AG04450 (cell line): ENCODE measurements at places on chromosomes 7 and 10.

DNA sequence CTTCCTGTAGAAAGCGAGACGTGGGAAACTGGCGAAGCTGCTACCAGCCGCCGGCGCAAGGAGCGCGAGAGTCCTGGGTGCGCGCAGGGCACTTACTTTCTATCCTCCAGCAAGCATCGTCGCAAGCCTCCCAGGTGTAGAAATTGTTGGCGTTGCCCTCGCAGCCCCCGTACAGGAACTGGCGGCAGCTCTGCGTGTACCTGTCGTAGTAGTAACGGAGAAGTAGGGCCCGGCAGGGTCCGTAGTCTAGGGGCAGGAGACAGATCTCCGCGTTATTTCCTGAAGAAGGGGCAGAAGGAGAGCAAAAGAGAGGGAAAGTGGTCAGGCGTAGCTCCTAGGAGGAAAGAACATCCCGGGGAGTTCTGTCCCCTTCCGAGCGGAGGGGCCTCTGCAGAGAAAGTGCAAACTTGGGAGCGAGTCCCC lies 501 bp downstream of the TFPI2 start:
- DNase-seq = no peak

DNA sequence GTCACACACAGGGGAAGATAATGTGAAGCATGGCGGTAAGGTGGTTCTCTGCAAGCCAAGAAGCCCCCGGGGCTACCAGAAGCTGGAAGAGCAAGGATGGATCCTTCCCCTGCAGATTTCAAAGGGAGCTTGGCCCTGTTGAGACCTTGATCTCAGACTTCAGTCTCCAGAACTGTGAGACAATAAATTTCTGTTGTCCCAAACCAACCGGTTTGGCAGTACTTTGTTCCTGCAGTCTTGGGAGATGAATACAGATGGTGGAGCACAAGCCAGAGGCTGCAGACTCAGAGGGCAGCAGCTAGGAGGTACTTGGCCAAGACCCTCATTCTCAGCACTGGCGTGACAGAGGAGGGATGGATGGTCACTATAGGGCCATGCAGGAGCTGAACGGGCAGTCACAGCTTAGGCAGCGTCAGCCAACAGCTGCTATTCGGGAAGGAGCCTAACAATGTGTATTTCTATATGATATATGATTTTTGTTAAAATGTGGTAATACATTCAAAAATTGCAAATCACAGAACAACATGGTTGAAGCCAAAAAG lies 387.3 kb downstream of the TNS3 start:
- DNase-seq = no peak

DNA sequence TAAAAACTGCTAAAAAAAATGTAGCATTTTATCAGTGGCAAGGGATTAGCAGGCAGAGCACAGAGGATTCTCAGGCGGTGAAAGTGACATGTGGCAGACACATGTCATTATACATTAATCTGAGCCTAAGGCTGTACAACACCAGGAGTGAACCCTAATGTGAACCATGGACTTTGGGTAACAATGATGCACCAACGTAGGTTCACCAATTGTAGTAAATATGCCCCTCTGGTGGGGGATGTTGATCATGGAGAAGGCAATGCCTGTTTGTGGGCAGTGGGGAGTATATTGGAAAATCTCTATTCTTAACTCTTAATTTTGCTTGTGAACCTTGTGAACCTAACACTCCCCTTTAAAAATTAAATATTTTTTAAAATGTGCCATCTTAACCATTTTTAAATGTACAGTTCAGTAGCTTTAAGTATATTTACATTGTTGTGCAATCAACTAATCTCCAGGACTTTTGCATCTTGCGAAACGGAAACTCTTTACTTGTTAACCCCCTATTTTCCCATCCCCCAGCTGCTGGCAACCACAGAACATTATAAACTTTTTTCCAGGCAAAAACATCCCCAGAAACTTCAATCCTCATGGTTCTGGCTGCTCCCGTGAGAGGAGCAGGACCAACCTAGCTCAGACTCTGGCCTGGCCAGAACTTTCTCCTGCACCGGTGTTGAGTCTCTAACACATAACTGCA lies 29.9 kb downstream of the LRRC20 start:
- DNase-seq = no peak

DNA sequence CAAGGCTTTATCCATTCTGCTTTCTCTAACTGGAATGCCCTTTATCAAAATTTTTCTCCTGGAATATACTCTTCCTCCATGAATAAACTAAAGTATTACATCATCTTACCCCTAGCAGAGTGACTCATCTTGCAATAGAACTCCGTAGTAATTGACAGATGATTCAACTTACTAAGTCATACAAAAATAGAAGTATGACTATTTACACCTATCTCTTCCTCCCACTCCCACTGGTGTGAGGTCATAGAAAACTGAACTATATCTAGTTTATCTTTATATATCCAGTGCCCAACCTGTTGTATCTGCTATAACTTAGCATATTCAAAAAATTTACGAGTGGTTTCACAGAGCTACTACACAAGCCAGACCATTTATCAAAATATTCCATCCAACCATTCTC lies 26.1 kb downstream of the ABCB1 start:
- DNase-seq = peak; percentile 32

GRCh38 chr7:13017333-13017857 lies 330.0 kb downstream of the ARL4A start:
- DNase-seq = peak; percentile 44

DNA sequence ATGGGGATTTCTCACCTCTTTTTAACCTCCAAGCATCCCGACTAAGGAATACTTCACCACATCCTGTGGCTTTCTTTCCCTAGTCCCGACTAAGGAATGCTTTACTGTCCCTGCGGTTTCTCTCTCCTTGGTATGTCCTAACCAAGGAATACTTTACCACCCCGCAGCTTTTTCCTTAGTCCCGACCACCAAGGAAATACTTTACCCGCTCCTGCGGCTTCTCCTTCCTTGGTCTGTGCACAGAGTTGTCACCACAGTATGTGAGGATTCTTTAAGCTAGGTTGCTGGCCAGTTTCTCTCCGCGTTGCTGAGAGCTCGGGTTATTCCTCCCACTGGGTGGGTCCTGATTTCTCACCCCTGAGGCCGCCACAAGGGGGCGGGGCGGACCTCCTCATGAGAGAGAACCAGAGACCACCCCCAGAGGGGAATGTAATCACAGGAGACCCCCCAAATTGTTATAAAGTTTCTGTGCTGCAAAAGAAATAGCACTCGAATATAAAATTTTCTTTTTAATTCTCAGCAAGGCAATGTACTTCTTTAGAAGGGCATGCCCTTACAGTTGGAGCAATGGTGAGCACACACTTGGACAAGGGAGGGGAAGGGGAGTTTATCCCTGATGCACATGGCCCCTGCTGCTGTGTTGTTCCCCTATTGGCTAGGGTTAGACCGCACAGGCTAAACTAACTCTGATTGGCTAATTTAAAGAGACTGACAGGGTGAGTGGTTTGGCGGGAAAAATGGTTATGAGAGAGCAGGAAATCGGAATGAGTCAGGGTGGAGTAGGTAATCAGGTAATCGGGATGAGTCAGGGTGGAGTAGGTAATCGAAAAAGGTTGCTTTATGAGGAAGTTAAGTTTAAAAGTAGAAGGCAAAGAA lies 12.8 kb downstream of the SUGCT start:
- DNase-seq = no peak

DNA sequence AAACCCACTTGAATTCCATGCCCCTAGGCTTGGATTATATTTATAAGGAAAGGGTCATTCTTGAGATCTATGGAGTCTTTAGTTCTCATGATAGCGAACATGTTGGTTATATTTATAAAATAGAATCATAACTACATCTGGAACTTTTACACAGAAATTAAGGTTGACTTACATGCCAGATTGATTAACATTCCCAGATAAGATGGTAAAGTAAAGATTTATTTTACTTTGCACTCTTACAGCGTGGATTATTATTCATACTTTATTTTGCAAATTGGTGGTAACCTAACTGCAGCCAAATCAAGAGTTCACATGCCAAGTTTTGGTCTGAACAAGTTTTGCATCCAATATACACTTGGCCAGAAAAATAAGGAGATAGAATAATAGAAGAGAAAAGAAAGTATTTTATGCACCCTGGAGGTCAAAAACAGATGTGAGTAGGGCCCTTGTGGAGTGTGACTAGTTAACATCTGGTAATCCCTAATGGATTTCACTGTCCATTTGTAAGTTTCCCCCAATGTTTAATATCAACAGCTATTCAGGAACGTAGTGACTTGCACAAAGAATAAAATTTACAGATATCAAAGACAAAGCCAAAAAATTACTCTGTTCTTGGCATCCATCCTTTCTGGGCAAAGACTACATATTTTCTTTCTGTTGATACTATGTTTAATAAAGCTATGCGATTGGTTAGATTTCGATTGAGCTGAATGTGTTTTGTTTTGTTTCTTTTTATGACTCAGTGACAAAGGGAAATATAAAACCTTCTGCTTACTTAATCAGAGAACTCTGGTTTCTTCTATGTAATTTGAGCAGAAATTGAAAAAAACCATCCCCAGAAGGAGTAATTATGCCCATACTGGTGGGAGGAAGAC lies 10.1 kb upstream of the TMEM26 start:
- peak; percentile 64 for DNase-seq

- DNase-seq = no peak
Measured at GRCh38 chr10:118850418-118851061, 95.8 kb upstream of the CACUL1 start.

DNA sequence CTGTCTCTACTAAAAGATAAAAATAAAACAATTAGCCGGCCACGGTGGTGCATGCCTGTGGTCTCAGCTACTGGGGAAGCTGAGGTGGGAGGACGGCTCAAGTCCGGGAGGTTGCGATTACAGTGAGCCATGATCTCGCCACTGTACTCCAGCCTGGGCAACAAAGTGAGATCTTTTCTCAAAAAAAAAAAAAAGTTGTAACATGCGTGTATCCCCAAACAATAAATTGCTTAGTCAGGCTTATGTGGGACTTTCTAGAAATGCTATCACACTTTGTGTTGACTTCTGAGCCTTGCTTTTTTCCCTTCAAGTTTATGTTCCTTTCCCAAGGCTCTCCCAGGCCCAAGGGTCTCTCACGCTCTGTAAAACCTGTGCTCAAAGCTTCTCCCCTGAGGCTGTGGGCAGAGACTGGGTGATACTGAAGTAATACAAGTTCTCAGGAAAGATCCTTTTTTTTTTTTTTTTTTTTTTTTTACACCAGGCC lies 88.0 kb upstream of the TNS3 start:
- no peak for DNase-seq

DNA sequence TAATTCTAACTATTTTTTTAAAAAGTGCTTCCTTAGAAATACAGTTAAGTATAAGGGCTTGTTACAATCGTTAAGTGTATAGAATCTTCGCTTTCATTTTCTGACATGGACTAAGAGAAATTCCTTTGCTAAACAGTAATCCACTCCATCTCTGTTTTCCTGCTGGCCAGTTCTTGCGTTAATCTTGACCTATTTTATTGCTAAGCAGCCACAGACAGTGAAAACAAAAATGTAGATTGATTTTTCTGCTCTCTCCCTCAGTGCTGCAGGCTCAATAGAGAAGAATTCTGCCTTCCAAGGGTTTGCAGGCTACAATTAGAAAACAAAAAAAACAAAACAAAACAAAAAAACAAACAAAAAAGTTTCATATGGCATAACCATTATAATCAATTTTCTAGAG lies 310.4 kb upstream of the ADARB2 start:
- no peak for DNase-seq

- no peak for DNase-seq
Measured at GRCh38 chr7:152103066-152103465, 77.6 kb downstream of the GALNT11 start.

- no peak for DNase-seq
Measured at GRCh38 chr7:81002421-81002820, 83.6 kb upstream of the SEMA3C start.

DNA sequence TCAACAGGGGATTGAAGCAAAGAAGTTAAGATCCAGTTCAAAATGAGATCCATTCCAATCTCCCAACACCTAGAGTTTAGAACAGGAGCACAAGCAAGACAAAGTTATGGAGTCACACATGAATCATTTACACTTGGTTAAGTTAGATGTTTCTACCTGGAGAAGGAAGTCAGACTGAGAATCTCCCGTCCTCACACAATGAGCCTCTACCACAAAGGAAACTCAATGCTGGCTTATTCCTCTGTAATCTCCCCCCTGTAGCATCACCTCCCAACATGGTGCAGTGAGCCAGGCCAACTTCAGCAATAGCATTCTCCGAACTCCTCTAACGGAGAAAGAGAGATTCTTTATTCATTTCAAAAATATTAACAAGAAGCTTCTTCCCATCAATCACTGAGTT lies 82.2 kb downstream of the ELMO1 start:
- DNase-seq = no peak

DNA sequence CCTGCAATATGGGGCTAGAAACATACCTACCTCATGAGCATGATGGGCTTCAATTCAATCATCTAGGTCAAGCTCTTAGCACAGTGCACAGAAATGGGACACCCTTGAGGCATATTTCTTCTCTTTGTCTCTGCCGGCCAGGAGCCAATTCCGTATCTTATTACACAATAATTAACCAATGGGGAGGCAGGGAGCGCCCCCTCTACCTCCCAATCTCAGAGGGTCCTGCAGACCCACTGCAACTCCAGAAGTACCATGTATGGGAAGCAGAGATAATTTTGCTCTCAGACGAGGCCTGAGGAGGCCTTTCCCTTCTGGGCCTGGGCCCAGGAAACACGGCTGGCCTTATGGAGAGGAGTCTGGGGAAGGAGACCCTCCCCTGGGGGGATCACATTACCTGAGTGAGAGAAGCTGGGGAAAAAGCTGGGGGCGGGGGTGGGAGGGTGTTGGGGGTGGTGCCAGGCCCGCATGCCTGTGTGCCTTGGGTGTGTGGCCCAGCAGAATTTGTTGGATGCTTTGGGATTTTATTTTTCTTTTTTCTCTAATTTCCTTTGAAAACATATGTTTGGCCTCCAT lies 155.5 kb downstream of the UBE2H start:
- no peak for DNase-seq

DNA sequence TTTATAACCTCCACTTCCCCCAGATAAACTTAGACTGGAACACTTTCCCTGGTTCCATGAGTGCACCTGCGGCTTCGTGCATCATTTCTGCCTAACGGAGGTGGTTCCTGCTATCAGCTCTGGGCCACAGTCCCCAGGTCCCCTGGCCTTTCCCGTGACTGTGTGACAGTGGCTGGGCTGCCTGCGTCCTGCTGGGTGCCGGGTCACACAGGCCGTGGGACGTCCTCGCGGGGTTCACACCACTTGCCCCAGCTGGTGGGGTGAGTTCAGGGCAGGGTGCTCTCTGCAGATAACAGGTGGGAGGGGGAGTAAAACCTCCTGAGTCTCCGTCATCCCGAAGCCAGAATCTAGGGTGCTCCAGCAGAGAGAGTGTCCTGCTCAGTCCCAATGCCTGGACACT lies 58.7 kb upstream of the CFAP46 start:
- no peak for DNase-seq

GRCh38 chr10:125113691-125114371 lies 46.5 kb downstream of the CTBP2 start:
- DNase-seq = no peak
